ENCODE measurements at places on chromosomes 7 and 10.

DNA sequence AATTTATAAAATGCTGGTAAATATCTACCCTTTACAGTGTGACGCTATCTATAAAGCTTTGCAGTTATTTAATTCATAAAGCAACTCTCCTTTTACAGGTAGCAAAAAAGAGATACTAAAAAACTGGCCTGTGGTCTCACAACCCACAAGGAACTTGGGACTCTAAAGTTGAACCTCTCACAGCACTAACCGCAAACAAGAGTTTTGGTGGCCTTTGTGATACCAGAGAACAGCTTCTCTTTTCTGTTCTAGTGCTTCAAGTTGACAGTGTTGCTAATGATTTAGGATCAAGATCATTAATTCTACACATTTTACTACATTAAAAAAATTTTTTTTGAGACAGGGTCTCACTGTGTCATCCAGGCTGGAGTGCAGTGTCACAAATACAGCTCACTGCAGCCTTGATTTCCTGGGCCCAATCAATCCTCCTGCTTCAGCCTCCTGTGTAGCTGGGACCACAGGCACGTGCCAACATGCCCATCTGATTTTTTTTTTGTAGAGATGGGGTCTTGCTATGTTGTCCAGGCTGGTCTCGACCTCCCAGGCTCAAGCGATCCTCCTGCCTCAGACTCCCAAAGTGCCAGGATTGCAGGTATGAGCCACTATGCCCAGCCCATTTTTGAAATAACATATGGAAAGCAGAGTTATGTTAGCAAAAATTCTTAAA, 56.0 kb upstream of the ST8SIA6 start:
- no peak for DNase-seq

DNA sequence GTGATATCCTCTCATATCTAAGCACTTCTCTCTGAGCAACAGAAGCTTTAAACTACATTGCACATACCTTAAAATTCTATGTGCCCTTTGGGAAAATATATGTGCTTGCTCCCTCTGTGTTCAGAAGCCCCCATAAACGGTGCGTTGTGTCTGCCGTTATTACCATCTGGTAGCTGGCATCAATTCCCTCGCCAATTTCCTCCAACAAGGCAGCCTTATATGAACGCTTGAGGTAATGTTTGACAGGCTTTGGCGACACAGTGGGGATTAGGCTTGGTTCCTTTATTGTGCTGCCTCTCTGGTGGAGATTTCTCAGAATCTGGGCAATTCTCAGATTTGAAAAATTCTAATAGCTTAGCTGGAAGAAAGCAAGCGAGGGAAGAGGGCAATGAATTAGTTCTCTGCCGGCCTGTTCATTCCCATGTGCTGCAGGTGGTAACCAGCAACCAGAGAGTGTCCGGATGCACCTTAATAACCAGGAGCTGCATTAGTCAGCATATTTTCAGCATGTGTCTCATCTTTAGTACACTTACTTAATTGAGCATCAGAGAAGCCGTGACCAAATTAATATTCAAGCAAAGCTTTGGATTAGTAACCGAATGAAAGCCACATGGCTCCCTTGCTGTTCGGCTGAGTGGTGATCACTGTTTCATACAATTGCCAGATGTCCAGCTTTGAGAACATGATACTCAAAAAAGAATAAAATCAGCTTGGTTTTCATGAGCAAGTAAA, 7.3 kb upstream of the PPP1R17 start:
- DNase-seq, result no peak

DNA sequence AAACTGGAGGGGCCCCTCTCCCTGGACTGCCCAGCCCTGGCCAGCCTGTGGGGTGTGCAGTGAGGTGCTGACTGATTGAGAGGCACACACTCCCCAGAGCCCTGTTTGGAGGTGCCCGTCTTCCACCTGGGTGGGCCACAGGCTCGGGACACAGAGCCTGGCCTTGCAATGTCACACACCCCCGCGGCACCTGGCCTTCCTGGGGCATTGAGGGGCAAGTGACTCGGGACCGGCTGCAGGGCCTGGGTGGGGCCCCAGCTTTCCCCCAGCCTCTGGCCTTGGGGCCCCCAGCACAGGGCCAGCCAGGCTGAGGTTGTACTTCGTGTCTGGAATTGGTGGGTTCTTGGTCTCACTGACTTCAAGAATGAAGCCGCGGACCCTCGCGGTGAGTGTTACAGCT, 13.9 kb upstream of the NKX6-2 start:
- DNase-seq, result no peak

GRCh38 chr7:146926841-146927240, 810.2 kb downstream of the CNTNAP2 start:
- no peak for DNase-seq

DNA sequence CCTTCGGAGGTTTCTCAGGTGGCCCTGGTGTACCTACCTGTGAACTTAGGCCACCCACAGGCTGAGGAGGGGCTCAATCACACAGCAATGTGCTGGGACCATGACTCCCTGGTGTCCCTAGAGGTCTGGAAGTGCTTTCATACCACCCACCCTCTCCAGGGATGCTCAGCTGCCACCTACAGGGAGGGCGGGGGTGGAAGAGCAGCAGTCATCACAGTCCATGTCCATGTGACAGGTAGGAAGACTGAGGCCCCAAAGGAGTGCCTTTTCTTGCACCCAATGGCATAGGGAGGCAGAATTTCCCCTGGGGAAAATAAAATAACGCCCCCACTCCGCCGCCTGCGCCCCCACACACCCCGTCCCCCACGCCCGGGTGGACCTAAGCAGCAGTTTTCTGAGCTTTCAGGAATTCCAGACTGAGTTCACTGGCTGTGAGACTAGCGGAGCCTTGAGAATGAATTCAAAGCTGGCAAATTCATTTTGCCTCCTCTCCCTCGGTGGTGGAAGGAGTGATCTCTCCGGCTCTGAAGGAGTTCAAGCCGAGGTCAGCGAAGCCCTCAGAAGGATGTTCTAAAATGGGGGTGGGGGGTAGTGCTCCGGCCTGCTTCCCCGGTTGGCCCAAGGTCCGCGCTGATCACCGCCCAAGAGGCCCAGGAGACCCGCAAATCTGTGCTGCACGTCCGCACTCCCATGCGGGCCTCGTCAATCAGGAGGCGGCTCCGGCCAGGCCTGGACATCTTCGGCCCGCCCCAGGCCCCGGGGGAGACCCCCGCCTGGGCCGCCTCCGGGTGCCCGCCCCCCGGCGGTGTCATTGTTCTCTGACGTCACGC, 2.1 kb upstream of the ZMIZ1 start:
- DNase-seq, result no peak

GRCh38 chr10:45602836-45603235, 69.7 kb downstream of the ZFAND4 start:
- DNase-seq, result no peak

- no peak for DNase-seq
These were observed 19.6 kb upstream of the FAM25A start for GRCh38 chr10:87000491-87000890.

DNA sequence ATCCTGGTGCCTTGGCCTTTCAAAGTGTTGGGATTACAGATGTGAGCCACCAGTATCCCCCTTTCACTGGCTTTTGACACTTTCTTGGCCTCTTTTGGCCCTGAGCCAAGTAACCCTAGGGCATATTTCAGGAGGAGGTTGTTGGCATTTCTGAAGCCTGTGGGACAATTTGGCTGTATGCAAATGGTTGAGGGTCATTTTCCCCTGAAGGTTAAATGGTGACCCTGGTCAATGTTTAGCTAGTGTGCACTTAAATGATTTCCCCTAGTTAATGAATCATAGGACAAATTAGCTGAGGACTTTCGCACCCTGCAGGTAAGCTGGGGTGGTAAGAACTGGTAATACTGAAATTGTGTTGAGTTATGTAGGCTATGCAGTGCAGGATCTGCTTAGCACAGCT, 660.5 kb downstream of the LRMDA start:
- no peak for DNase-seq

DNA sequence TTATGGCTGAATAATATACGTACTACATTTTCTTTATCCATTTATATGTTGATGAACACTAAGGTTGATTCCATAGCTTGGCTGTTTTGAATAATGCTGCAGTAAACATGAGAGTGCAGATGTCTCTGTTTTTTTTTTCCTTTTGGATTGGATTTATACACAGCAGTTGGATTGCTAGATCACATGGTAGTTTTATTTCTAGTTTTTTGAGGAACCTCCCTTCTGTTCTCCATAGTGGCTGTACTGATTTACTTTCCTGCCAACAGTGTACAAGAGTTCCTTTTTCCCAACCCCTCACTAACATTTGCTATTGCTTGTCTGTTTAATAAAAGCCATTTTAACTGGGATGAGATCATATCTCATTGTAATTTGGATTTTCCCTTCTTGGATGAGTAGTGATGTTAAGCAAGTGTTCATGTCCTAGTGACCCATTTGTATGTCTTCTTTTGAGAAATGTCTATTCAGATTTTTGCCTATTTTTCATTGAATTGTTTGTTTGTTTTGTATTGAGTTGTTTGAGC, 36.0 kb downstream of the ABCA13 start:
- DNase-seq, result no peak

- no peak for DNase-seq
These were observed 31.4 kb downstream of the SVIL start for GRCh38 chr10:29603223-29603896.

- no peak for DNase-seq
These were observed 15.6 kb upstream of the CRHR2 start for GRCh38 chr7:30697719-30698460.

DNA sequence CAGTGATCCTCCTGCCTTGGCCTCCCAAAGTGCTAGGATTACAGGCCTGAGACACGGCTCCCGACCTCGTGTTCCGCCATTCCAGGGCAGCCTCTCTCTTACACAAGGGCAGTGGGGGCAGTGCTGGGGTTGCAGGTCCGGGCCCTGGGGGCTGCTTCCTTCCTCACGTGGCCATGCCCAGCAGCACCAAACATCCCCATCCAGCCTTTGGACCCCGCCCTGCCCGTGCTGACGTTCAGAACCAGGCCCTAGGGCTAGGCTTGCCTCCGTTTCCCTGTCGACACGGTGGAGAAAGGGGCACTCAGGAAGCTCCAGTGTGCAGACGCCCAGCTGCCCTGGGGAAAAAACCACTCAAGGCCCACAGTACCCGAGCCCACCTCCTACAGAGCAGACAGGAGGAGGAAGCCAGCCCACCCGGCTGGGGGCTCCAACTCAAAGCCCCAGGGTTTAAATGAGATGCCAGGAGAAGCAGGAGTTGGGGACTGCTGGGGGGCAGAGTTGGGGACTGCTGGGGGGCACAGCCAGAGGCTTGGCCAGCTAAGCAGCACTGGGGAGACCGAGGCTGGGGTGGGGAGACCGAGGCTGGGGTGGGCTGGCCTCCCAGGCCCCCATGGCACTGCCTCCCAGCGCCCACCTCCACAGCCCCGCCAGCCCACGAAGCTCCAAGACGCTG, 35.9 kb downstream of the ADAP1 start:
- DNase-seq, result no peak

DNA sequence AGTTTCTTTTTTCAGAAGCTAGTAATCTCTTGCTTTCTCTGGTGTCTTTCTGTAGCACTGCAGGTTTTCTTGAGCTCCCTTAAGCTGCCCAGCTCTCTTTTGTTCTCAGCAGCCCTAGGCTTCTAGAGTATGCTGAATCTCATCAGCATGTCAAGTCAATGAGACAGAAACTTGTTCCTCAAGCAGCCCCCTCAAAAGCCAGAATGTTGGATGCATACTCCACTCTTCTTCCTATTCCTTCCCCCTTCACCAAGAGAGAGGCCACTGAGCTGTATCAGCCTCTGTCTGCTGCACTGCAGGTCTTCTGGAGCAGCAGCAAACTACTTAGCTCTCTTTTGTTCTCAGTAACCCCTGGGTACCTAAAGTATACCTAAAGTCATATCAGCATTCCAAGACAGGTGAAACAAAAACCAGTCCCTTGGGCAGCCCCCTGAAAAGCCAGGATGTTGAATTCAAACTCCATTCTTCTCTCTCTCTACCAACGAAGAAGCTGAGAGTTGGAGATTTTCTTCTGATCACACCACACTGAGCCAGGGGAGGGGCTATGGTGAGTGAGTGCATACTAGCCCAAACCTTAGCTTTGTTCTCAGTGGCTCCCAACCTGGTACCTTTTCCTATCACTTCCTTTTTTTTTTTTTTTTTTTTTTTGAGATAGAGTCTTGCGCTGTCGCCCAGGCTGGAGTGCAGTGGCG, 73.3 kb upstream of the WAC start:
- no peak for DNase-seq

DNA sequence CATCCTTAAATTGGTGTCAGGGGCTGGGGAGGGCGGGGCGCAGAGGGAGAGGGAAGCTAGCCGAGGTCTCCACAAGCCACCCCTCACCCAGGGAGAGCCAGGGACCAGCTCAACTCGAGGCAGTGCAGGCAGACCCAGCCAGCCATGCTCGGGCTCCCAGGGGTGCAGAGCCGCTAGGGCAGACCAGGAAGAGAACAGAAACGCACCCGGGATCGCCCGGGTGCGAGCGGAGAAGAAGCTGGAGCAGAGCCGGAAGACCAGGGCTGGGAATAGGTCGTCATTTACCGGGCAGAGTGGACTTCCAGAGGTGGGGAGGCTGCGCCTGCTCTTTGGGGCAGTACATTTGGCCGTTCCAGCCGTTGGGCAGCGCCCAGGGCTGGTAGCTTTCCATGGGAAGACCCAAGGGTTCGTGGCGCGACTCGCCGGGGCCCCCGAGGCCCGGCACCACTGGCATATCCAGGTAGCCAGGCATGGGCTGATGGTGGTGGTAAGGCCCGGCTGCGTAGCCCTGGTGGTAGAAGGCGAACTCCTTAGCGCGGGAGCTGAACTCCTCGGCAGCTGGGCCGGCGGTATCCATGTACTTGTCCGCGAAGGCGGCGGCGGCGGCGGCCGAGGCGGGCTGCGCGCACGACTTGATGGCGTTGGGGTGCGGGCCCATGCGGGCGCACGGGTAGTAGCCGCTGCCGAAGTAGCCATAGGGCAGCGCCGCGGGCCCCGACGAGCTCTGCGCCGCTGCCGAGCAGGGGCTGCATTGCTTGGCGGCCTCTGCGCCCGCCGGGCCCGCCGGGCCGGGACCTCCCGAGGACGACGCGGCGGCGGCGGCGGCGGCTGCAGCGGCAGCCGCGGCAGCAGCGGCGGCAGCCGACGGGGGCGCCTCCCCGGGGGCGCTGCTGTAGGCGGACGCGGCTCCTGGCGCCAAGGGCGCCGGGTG, 755 bp downstream of the HOXA13 start:
- DNase-seq, result no peak

DNA sequence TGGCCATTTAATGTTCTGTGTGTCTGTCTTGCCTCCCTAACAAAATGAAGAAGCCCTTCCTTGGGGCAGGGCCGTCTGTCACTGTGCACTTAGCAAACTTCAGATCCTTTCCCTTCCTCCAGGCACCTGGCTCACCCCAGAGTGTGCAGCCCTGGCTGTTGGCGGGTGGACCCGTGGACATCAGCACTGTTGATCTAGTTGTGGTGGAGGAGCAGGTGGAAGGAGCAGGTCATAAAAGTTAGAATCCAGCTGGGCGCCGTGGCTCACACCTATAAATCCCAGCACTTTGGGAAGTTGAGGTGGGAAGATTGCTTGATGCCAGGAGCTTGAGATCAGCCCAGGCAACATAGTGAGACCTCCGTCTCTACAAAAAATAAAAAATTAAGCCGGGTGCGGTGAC, 12.7 kb downstream of the RAB19 start:
- no peak for DNase-seq

- DNase-seq, result no peak
These were observed 10.7 kb upstream of the SGMS1 start for GRCh38 chr10:50634479-50634878.

- no peak for DNase-seq
These were observed 47.5 kb downstream of the FEZF1 start for GRCh38 chr7:122257056-122257455.
